ENCODE measurements at places on chromosomes 16 and 17.

DNA sequence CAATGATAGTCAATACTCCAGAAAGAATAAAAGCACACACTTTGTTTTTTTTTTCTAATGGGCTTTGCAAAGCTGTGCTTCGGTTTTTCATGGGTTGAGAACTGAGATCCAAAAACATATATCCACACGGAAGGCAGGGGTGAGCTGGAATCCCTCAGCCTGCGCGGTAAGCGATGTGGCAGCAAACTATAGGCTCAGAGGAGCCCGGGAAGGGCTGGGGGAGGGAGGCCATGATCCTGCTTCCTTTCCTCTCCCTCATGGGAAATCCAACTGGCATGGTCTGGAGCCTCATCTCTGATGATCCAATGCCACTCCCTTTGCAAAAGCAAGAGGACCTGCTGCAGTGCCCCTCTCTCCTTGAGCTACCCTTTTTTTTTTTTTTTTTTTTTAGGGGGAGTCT lies 8.2 kb downstream of the RBFOX3 start:
- DNase-seq: no peak

- peak; percentile 64 for DNase-seq
Observed at GRCh38 chr16:48607056-48607825, 2.7 kb downstream of the N4BP1 start.

DNA sequence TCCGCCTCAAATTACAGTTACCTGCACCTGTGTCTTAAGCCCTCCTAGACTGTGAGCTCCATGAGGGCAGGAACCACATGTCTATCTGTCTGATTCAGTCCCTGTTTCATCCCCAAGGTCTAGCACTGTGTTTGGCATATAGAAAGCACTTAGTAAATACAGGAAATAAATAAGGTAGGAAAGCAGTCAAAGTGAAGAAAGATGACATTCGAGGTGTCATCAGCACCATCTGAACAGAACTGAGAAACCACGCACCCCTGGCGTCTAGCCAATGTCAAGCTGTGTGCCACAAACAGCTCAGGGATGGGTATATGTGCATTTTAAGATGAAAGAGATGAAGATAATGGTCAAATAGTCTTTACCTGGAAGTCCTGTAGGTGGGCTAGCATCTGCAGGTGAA lies 79.6 kb upstream of the ATP2A3 start:
- no peak for DNase-seq

GRCh38 chr17:65634533-65634932 lies 73.1 kb upstream of the AXIN2 start:
- no peak for DNase-seq

DNA sequence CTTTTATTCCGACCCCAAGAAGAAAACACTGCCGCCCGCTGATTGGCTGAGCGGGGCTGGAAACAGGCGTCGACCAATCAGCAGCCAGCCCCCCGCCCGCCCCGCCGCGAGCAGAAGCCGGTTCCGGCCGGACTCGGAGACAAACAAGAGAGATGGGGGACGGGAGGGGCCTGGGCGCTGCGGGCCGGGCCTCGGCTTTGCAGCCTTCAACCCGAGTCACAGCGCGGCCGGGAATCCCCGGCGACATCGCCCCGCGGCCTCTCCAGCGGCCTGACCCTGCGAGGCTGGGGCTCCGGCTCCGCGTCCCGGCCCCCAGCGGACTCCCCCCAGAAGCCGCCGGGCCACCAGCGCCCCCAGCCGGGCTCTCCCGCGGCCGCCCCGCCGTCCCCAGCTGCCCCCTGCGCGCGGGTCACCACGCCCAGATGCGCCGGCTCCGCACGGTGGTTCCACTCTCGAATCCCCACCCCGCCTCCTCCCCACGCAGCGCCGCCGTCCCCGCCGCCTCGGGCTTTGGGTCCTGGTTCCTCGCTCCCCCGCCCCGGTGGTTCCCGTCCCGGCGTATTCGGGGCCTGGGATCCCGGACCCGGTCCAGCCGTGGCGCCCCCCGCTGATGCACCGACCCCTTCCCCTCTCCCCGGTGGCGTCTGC lies 346 bp upstream of the SLC43A2 start:
- peak; percentile 96 for DNase-seq

- peak; percentile 34 for DNase-seq
Observed at GRCh38 chr16:29815032-29815721, 775 bp upstream of the PAGR1 start.

All from umbilical cord (tissue), 2 donors.